CD4-positive, alpha-beta T cell treated with Interleukin-6 for 4 hours (primary cell): ENCODE measurements at places on chromosomes 3 and 15.

DNA sequence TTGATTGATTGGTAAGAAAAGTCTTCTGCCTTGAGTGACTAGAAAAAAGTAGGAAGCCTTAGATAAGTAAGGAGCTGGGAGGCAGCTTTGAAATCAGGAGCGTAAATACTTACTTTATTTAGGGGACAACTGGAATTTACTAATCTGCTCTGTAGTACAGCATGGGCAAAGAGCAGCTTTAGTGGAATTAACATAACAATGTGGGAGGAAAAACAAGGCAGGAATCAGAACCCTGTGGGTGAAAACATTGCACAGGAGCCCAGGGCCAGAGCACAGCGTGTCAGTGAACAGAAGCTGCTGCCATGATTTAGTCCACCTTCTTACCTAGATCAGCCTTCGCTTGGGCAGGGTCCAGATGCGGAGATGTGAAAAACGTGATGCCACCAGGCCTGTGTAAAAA, 14.6 kb downstream of the FMN1 start:
- no peak for DNase-seq

GRCh38 chr3:188165596-188165995, 11.6 kb downstream of the LPP start:
- no peak for DNase-seq

GRCh38 chr3:72739531-72740466, 108.4 kb downstream of the SHQ1 start:
- DNase-seq = no peak

DNA sequence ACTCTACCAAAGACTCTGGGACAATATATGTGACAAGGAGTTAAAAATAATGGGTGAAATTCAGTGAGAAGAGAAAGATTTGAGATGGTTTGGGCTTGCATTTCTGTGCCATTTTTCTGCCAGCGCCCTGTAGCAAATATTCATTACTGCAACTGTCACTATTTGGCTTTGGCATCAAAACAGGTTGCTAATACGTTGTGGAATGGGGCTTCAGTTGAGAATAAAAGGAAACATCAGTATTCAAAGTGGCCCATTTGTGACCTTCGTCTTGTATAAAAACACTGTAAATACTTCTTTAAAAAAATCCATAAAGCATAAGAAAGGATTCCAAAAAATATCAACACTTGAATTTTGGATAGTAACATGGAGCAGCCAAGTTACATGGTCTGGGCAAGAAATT, 309.2 kb downstream of the ZNF385D start:
- DNase-seq = no peak

GRCh38 chr15:39207532-39208115, 373.3 kb upstream of the THBS1 start:
- no peak for DNase-seq

DNA sequence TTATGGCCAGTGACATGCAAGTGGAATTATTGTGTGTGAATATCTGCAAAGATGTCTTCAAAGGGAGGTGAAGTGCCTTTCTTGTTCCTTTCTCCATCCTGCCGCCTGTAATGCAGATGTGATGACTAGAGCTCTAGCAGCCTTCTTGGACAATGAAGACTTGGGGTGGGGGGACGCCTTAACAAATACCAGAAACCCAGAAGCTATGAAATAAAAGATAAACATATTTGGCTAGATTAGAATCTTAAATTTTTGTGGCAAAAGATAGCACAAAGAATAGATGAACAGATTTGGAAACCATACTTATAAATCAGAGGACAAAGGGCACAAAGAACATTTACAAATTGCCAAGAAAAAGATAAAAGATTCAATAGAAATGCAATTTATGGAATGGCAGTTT, 56.1 kb downstream of the AMOTL2 start:
- no peak for DNase-seq
